ENCODE measurements at places on chromosomes 5 and 9.

DNA sequence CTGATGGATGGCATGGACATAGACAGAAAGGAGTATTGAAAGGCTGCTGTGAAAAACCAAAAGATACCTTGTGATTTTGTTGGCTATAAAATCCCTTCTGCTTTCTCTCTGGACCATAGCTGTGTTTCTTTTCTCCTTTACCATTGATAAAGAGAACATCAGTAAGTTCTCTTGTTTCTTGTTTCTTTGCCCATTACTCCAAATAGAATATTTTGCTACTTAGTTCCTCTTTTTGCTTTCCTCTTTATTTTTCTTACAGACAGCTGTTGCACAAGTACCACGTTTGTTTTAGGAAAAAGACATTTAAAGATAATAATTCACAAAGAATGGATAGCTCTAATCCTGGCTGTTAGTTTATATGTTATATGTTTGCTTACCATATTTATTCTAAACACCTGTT lies 1129.2 kb downstream of the DTWD2 start:
- DNase-seq: no peak

- no peak for DNase-seq
Measured at GRCh38 chr5:14906628-14907027, 35.0 kb upstream of the ANKH start.

DNA sequence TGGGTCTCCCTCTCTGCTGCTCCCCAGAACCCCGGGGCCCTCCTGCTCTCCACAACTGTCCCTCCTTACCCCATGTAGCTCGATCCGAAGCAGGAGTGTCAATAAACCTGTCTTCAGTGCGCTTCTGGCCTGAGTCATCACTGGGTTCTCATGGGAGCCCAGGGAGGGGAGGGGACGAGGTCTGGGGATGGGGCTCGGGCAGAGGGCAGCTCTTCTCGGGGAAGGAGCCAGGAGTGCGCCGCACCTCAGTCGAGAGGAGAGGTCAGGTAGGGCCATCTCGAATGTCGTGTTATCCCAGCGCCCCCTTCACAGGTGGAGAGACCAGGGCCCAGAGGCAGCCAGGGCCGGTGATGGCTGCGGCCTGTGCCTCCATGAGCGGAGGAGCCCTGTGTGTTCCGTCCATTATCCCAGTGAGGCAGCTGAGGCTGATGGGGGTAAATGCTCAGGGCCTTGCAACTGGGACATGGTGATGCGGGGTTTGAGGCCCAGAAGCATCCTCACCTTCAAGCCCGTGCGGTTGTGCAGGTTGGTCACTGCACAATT lies 52.1 kb downstream of the LRSAM1 start:
- no peak for DNase-seq

DNA sequence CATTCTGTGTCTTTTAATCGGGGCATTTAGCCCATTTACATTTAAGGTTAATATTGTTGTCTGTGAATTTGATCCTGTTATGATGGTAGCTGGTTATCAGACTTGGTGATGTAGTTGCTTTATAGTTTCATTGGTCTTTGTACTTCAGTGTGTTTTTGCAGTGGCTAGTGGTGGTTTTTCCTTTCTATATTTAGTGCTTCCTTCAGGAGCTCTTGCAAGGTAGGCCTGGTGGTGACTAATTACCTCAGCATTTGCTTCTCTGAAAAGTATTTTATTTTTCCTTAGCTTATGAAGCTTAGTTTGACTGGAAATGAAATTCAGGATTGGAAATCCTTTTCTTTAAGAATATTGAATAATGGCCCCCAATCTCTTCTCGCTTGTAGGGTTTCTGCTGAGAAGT lies 156.9 kb downstream of the CNTLN start:
- no peak for DNase-seq

GRCh38 chr5:5209510-5210286 lies 69.6 kb downstream of the ADAMTS16 start:
- no peak for DNase-seq

DNA sequence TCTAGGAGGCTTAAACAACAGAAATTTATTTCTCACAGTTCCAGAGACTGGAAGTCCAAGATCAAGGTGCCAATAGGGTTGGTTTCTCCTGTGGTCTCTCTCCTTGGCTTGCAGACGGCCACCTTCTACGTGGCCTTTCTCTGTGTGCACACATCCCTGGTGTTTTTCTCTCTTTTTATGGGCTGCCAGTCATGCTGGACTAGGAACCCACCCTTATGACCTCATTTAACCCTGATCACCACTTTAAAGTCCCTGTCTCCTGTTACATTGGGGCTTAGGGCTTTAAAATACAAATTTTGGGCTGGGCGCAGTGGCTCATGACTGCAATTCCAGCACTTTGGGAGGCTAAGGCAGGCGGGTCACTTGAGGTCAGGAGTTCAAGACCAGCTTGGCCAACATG lies 157.1 kb downstream of the TLE1 start:
- no peak for DNase-seq

- DNase-seq: no peak
Measured at GRCh38 chr9:123957168-123957721, 27.3 kb upstream of the DENND1A start.

GRCh38 chr9:123121457-123121856 lies 88.0 kb downstream of the GPR21 start:
- no peak for DNase-seq

DNA sequence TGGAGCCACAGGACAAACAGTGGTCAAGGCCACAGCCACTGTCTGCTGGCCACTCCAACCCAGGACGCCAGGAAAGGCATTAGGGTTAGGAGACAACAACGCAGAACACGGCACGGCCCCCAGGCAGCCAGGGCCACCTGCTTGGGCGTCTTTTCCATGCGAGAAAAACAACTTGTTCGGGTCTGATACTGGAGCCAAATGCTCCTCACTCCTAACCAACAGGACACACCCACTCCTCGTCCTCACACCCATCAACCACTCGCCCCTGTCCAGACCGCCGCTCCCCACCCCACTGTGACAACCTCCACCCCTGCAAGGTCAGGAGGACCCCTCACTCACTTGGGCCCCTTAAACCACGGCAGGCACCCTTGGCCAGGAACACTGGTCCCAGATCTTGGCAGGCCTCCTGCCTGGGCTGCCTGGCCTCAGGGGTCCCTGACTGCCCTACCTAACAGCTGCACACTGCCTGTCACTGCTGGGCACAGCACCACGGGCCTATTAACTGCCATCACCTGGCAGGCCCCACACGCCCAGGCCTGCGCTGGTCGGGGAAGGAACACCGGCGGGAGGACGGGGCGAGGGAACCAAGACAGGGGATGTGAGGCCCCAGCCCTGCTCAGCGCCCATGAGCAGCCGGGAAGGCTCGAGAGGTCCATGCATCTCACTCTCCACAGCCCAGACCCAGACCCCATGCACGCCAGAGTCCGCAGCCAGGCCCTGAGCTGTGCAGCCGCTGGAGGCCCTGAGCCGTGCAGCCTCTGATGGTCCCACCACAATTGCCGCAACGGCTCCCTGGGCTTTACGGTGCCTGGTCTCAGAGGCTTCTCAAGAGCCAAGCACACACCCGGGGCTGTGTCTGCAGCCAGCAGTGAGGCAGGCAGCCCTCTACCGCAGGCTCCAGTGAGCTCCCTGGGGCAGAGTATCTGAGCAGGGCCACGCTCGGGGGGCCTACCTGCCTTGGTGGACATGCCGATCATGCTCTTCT lies 13.8 kb downstream of the CLPTM1L start:
- no peak for DNase-seq

DNA sequence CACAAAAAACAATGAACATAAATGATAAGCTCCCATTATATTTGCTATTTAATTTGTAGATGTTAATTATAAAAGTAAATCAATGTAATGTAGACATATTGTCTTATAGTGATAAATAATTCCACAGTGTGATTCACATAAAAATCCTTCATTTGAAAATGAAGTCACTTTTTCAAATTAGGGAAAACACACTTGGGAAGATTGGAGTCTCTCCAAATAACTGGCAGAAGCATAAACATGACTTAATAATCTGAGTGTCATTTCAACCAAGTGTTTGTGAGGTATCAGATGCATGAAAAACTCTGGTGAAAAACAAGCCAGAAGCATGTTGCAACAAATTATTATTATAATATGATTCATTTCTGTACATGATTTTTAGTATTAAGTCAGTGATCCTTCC lies 102.2 kb downstream of the CETN3 start:
- DNase-seq: no peak

DNA sequence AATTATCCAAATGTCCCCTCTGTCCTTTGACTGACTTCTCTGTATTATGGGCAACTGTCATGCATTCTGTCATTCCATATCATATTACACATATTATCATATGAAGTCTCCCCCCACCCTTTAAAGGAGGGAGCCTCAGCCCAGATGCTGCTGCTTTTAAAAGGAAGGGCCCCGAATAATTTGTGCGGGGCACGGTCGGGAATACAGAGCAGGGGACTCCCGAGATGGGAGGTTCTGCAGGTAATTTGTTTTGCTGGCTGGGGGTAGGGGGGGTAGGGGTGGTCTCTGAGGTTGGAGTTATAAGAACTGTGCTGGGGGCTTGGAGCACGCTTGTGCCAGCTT lies 10.1 kb upstream of the LHX2 start:
- DNase-seq: no peak

DNA sequence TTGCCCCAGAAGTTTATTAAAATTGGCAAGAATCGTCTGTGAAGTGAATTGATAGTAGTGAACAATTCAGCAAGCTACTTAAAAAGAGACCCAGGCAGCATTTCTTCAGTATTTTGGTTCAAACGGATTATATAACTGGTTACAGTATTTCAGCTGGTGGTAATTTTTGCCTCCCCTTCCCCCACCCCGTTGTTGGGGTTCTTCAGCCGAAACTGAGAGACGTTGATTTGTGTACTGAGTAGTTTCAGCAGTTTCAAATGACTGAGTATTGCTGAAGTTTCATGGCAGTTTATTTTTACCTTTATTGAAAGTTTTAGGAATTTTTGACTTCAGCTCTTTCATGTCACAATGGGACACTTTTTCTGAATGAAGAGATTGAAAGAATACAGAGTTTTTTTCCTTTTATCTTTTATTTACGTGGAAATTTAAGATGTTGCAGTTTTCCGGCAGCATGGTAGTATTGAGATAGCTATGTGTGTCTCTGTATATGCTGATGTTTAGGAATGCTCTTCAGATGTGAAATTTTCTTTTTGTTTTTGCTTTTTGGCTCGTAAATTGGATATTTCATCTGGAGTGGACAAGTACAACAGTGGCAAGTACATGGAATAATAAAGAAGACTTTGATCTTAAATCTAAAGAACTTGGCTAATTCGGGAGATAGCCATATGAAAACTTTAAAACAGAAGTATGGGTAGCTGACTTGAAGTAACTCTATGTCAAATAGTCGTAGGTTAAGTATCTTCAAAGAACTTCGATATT lies 1.9 kb downstream of the GPBP1 start:
- DNase-seq: peak; percentile 39

- DNase-seq: no peak
Measured at GRCh38 chr5:126965487-126965886, 64.9 kb downstream of the MARCHF3 start.

DNA sequence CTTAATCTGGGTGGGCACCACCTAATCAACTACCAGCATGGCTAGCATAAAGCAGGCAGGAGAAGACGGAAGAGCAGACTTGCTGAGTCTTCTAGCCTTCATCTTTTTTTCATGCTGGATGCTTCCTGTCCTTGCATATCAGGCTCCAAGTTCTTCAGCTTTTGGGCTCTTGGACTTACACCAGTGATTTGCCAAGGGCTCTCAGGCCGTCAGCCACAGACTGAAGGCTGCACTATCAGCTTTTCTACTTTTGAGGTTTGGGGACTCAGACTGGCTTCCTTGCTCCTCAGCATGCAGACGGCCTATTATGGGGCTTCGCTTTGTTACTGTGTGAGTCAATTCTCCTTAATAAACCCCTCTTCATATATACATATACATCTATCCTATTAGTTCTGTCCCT lies 180.2 kb downstream of the TRPM3 start:
- no peak for DNase-seq

- no peak for DNase-seq
Measured at GRCh38 chr9:97993000-97993399, 9.9 kb downstream of the ANP32B start.

GRCh38 chr9:86341007-86341491 lies 13.2 kb downstream of the TUT7 start:
- no peak for DNase-seq

- DNase-seq: no peak
Measured at GRCh38 chr9:68872026-68872501, 141.8 kb downstream of the PRKACG start.
